ENCODE measurements at places on chromosomes 1 and 21. TPM values are rescaled to one million over a fixed set of nuclear protein-coding genes. Genes with fewer than 3 reads are reported as not detected.

OR2T29 gene
- total RNA-seq, result not detected

FHL3 gene
- total RNA-seq, result 76.9 TPM

AJAP1 gene
- 0.42 TPM for total RNA-seq

MYBPH gene
- not detected for total RNA-seq

BSND gene
- total RNA-seq, result not detected

TGFBR3 gene
- total RNA-seq, result 262 TPM

NCAM2 gene
- 4.2 TPM for total RNA-seq

CFAP141 gene
- not detected for total RNA-seq

OR2T35 gene
- total RNA-seq, result not detected

CDC7 gene
- total RNA-seq, result 1.2 TPM

RHCE gene
- 0.17 TPM for total RNA-seq

PPP1R8 gene
- total RNA-seq, result 41.3 TPM

RXRG gene
- 3.1 TPM for total RNA-seq

KRTAP13-2 gene
- total RNA-seq, result not detected

KRTAP6-2 gene
- not detected for total RNA-seq

SEMA4A gene
- total RNA-seq, result 1.7 TPM

PLEKHA6 gene
- 11.9 TPM for total RNA-seq

TTLL10 gene
- total RNA-seq, result not detected

TGFB2 gene
- 5.3 TPM for total RNA-seq

Measured in esophagus muscularis mucosa (tissue), 4 donors.